ENCODE measurements at places on chromosomes 16 and 17.

DNA sequence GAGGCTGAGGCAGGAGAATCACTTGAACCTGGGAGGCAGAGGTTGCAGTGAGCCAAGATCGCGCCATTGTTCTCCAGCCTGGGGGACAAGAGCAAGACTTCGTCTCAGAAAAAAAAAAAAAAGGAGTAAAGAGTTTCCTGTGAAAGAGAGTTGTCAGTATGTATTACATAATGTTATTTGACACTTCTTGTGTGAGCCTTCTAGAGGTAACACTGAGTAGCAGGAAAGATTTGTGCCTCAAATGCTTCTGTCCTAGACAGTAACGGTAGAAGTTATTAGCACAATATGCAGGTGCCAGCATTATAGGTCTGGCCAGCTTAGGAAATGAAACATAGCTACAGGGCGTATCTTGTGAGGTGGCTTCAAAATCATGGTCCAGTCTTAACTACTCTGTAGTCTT lies 6.2 kb downstream of the RPS6KB1 start:
- DNase-seq: no peak

GRCh38 chr16:59039066-59039720 lies 305.1 kb upstream of the GOT2 start:
- no peak for DNase-seq

DNA sequence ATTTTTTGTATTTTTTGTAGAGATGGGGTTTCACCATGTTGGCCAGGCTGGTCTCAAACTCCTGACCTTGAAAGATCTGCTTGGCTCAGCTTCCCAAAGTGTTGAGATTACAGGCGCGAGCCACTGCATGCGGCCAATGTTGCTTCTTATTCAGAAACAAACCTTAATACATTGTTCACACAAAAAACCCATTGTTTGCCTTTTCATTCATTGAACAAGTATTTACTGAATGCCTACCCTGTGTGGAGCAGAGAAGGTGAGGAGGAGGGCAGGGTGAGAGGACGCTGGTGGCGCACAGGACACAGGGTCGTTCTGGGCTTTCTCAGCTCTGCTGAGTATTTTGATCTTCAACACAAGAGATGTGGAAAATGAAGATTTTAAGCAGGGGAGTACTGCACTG lies 8.0 kb upstream of the KRT23 start:
- DNase-seq: no peak

DNA sequence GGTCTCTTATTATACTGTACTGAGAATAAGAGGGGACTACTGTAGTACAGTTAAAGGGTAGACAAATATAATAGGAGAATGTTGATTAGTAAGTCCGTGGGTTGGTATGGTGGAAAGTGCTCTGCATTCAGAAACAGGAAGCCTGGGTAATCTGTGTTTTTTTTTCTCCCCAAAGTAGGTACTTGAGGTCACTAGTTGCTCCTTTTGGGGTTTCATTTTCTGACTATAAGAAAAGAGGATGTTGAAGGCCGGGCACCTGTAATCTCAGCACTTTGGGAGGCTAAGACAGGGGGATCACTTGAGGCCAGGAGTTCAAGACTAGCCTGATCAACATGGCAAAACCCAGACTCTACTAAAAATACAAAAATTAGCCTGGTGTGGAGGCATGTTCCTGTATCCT lies 42.0 kb upstream of the MMD start:
- no peak for DNase-seq

GRCh38 chr17:7403727-7403976 lies 245 bp downstream of the TMEM256 start:
- DNase-seq: no peak

All from midbrain (tissue), 1 donor.